ENCODE measurements at places on chromosomes 16 and 17.

- DNase-seq: peak; percentile 76
Measured at GRCh38 chr17:7476494-7476893, 2.9 kb downstream of the ZBTB4 start.

DNA sequence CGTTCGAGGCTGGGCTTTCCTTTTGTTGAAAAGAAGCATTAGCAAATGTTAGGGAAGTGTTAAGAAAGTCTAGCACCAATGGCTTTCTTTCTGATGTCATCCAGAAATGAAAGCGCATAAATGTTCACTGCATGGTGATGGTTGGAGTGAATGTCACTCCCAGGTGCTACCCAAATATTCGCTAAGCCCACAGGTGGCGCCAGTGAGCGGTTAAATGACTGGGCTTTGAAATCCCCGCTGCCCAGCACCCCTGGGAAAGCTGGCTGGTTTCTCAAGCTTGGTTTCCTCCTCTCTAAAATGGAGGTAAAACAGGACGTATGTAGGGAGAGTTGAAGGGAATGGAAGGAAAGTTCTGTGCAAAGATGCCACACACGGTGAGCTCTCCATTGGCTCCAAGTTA is 104.4 kb downstream of the IRX5 start:
- DNase-seq: peak; percentile 65

DNA sequence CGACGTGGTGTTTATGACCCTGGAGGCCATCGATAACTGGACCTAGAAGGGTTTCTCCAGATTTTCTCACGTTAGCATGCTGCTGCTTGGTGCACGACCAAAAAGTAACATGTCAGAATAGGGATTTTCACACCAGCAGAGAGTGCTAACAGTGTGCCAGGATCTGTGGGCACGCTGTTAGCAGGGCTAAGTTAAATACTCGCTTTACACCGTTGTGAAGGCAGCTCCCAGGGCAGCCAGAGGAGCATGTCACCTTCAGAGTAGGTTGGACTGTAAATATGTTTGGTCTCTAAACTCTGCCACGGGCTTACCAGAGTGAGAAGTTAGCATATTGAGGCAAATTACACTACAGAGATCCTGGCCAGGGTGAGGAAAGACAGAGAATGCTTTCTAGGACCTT is 113.2 kb upstream of the TBX2 start:
- no peak for DNase-seq

GRCh38 chr16:47976636-47977210 is 179.1 kb downstream of the ABCC12 start:
- no peak for DNase-seq

DNA sequence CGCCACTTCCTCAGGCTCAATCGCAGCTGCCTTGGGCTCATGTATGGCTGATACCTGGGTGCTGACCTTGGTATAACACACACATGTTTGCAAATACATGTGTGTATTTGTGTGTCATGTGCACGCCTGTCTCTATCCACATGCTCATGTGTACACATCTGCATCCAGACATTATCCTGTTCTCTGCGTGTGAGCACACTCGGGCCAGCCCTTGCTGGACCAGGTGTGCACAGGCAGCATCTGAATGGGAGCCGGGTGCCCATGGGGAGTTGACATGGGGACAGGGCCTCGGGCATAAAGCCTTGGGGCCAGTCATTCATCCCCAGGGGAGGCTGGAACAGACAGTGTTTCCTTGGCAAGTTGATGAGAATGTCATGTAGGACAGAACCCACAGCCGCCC is 29.1 kb upstream of the CRHR1 start:
- DNase-seq: no peak

GRCh38 chr16:56423584-56424403 is 1.6 kb downstream of the AMFR start:
- no peak for DNase-seq

GRCh38 chr17:10234033-10234432 is 35.6 kb upstream of the GAS7 start:
- DNase-seq: no peak

DNA sequence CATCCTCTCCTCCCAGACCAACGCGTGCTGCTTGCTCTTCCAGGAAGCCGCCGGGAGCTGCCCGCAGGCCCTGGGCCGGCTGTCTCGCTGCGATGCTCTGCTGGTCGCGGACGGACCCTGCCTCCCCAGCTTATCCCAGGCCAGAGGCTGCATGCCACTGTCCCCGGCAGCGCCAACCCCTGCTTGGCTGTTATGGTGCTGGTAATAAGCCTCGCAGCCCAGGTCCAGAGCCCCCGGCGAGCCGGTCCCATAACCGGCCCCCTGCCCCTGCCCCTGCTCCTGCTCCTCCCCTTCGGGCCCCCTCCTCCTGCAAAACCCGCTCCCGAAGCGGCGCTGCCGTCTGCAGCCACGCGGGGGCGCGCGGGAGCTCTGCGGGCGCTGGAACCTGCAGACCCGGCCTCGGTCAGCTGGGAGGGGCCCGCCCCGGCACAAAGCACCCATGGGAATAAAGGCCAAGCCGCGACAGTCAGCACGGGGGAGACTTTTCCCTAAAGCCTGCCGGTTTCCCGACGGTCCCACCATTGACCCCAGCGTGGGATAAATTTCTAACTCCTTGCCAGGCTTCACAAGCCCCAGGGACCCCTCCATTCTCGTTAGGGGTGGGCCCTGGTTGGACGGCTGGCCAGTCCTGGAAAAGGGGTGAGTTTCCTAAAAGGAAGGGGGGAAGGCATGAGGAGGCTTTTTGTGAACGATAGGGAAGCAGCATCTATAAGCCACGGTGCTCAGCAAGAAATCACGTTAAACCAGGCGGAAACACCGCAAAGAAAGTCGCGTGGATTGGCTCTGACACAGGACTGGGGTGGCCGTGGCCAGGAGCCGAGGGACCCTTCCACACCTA is 11.2 kb downstream of the ENPP7 start:
- DNase-seq: peak; percentile 96

DNA sequence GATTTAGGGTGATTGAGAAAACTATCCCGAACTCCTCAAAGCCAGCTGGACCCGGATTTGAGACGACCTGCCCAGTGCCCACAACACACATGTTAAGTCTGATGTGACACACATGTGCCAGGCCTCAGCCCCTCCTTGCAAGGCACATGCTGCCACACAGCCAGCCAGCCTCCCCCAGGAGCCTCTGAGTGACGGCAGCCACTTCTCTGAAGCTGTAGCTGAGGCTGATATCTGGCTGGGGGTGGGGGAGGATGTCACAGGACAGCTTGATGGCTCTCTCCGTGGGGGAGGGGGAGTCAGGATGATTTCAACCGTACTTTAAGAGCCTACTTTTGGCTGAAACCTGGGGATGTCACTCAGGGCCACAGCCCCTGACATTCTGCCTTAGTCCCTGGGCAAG is 40.9 kb downstream of the SRCIN1 start:
- DNase-seq: no peak

DNA sequence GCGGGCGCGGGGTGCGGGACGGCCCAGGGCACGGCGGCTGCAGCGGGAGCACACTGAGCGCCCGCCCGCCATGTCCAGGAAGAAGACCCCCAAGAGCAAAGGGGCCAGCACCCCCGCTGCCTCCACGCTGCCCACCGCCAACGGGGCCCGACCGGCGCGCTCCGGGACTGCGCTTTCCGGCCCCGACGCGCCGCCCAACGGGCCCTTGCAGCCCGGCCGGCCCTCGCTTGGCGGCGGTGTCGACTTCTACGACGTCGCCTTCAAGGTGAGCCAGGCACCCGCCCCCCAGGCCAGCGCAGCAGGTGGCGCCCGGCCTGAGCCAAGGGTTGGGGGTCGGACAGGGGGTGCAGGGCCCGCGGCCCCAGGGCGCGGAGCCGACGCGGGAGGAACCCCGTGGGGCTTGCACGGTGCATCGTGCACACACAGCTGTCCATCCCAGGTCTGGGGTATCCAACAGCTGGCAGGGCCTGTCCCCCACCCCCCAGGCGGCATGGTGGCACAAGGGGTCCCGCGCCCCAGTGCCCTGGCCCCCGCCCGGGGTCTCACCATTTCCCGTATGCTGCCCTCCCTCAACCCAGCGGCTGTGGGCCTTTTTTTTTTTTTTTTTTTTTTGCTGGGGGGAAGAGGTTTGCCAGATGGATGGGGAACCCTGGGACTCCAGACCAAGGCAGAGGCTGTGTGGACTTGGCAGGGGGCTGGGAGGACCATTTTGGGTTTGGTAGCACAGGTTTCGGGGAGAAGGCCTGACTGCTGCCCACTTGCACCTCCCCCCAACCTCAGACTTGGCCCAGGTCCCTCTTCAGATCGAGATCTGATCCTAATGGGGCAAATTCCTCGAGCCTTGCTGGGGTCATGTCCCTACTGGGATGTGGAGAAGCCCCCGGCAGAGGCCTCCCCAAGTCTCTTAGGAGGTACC is 547 bp downstream of the RAB26 start:
- peak; percentile 64 for DNase-seq

Measured in islet precursor cell (in vitro differentiated cells).